Naive thymus-derived CD4-positive, alpha-beta T cell (primary cell): ENCODE measurements at places on chromosomes 6 and 20. TPM values are rescaled to one million over a fixed set of nuclear protein-coding genes. Genes with fewer than 3 reads are reported as not detected.
A peak's percentile ranks its signal among the peaks of the same experiment; 100 is the strongest.

DNA sequence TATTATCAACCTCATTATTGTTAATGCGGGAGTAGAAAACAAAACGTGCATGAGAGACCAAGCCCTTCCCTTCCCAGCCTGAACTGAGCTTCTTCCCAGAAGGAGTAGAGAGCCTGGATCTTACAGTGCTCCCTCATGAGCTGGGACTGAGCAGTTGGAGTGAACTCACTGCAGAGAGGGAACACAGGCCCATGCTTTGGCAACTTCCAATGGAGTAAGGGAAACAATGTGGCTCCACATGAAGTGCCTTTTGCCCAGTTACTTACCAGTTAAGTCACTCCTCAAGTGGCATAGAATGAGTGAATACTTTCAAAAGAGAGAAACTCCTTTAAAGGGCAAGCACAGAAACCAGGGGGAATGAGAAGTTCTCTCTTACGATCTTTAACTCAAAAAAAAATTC is 12.4 kb downstream of the FHL5 start:
- no peak for DNase-seq

DNA sequence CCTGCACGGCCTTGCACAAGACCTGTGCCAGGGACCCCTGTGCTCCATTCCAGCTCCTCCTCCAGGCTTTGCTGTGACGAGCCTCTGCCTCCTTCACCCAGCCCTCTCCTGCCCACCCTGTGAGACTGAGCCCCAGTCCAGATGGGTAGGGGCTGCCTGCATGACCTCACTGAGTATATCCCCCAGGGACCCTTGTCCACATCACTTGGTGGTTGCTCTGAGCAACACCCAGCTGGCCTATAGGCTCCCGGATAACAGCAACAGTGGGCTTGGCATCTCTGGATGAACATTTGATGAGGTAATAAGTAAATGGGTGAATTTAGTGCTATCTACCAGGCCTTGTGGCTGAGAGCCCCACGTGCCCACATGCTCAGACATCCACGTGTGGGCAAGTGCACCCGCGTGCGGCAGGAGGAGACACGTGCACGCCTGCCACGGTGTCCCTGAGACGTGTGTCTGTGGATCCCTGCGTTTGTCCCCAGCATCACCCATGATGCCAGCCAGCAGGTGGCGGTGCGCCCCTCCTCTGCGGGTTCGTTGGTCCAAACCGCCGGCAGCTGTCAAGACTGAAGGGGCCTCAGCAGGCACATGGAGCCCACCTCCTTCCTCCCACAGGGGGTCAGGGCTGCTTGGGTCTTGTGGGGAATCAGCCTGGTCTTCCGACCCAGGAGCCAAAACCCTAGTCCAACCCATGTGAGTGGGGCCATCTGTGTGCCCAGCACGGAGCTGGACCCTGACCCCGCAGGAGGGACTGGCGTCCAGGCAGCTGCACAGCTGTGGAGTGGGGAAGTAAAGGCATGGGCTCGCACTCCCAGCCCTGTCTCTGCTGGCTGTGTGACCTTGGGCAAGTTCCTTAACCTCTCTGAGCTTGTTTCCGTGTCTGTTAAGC is 45.9 kb downstream of the FGD2 start:
- peak; percentile 83 for DNase-seq

DNA sequence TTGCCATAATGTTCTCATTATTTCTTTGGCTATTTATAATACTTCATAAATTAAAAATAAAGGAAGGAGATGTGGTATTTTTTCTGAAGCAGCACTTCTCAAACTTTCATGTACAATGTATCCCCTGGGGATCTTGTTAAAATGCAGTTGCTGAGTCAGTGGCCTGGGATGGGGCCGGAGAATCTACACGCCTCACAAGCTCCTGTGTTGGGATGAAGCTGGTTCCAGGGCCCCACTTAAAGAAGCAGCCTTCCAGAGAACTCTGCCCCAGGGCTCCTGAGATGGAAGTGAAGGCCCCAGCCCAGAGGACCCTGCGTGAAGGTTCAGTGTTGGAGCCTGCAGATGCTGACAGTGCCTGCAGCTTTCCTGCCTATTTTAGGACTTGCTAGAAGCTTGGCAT is 40.1 kb upstream of the SLC23A2 start:
- no peak for DNase-seq

- no peak for DNase-seq
Measured at GRCh38 chr20:44196271-44196670, 9.3 kb upstream of the JPH2 start.

SLC24A3 gene
- total RNA-seq = not detected in 2 replicates

SOBP gene
- not detected for total RNA-seq

HRH3 gene
- not detected for total RNA-seq

DNA sequence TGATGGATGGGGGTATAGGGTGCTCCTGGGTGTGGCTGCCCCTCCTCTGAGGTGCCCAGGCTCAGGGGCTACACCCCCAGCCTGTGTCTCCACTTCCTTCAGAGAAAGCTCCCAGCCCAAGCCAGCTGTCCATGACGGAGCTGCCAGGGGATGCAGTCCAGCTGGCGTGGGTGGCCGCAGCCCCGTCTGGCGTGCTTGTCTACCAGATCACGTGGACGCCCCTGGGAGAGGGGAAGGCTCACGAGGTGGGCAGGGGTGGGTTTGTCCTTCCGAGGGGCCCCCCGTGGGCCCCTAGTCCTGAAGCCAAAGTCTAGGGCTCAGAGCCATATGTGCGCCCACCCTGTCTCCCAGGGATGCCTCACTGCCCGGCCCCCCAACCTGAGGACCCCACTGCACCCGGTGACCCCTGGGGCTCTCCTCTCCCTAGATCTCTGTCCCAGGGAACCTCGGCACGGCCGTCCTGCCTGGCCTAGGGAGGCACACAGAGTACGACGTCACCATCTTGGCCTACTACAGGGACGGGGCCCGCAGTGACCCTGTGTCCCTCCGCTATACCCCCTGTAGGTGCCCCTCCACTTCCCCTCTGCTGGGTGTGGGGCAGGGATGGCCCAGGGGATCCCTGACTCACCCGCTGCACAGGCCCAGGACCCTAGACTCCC is 19.8 kb downstream of the COL20A1 start:
- DNase-seq = no peak

GNAS-AS1 gene
- total RNA-seq = 1.5 TPM

KCNK16 gene
- not detected for total RNA-seq
